ENCODE measurements at places on chromosomes 5 and 9.
A peak's percentile ranks its signal among the peaks of the same experiment; 100 is the strongest.

DNA sequence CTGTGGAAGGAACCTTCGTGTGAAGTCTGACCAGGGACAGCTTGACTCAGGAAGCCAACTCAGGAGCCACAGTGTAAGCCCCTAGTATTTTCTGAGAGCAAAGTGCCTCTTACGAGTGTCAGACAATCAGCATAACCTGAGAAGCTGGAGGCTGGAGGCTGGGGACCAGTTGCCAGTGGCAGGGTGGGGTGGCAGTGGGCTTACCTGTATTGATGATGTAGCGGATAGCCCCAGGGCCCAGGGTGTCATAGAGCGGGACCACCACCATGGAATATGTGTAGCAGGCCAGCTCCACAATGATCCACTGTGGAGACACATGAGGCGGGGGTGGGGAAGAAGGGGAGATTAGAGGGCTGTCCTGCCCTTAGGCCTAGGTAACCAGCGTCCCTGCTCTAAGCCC is 22.9 kb downstream of the ACSL6 start:
- DNase-seq: no peak

DNA sequence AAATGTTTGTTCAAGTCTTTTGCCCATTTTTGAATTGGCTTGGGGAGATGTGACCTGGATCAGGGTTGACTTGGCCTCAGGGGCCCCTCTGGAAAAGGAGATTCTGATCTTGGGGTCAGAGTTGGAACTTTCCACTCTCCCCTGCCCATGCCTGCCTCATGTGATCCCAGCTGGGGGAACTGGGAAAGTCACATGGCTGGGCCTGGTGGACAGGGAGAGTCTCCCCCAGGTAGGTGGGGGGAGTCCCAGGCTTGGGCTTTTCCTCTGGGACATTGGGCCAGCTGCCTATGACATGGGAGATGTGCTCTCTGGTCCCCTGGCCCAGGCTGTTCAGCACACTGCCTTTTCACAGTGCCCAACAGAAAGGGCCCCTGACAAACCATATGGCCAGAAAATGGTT is 60.7 kb downstream of the NDST1 start:
- no peak for DNase-seq

DNA sequence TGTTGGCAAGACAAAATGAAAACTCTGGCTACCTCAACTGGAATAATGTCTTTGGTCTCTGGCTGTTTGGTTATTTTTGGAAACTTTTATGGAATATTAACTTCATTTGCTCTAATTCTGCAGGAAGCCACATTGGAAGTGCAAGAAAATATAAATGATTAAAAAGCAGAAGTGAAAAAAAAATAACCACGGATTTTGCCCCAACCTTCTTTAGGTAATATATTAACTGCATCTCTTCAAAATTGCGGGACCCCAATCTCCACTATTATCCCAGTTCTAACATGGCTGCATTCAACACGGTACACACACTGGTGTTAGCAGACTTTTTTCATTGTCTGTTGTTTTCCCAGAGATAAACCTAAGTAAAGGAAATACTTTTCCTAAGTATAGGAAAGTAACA is 23.0 kb downstream of the GLIS3 start:
- DNase-seq: no peak

DNA sequence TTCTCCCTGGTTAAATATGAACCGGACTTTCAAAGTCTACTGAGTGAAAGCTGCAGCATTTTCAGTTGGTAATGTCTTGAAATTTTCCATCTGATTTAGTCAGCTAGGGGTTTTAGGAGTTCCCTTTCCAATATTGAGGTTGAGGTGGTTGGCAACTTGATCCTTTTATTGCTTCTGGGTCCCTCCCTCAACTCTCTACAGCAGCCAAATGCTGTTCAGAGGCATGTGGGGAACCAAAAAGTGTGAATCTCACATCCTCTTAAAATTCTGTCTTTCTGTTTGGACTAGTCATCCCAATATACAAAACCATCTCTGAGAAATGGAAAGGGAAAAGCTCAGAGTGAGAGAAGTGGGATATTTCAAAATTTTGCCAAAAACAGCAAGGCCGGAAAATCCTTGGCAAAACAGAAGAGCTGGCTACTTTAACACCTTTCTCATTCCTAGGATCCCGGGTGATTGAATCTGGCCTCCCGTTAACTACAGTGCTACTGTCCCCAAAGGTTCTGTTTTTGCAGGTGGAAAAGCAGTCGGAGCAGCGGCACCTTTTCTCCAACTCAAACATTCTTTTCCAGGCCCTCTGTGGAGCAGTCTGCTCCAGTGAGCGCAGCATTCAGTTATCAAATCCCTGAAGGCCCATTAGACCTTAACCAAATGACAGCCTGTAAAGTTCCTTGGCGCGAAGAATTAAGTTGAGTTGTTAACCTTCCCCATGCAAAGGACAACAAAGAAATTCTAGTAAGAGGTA is 345.9 kb upstream of the NUDT12 start:
- DNase-seq: no peak

GRCh38 chr9:127084076-127085039 is 38.1 kb downstream of the ANGPTL2 start:
- no peak for DNase-seq

- no peak for DNase-seq
These were observed 84.5 kb upstream of the PUM3 start for GRCh38 chr9:2928411-2928810.

DNA sequence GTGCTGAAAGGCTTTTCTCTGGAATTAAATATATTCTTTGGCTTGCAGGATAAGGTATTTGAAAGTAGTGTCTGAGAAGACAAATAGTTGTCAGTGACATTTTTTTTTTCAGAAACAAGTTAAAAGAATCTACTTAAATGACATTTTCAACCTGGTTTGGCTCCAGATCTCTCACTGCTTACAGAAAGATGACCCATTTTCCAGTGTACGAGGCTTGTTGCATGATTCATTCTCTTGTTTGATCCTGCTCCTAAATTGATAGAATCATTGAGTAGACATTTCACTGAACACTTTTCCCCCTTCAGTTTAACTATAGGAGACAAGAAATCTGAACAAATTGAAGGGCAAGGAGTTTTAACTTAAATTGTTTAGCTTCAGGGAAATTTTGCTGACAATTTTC is 546.1 kb downstream of the ZNF608 start:
- DNase-seq: no peak

DNA sequence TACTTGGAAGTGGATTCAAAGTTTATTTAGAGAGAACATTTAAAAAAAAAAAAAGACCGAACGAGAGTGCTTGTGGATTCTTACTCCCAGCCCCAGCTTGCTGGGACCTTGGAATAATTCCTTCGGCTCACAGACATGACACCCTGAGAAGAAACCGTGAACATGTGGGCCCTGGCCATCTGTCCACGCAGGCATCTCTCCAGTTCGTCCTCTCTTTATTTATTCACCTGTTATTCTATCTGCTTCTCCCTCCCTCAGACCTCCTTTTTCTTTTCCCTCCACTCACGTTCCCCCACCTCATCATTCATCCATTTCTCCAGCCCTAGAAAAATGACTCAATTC is 93.7 kb upstream of the PHYKPL start:
- no peak for DNase-seq

DNA sequence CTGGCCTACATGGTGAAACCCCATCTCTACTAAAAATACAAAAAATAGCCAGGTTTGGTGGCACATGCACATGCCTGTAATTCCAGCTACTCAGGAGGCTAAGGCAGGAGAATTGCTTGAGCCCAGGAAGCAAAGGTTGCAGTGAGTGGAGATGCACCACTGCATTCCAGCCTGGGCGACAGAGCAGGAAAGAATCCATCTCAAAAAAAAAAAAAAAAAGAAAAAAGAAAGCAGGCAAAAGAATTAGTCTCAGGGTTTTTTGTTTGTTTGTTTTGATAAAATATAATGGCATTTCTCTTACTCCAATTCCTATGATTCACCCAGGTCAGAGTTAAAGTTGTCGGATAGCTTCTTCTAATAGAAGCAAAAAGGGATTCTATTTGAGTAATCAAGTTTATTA is 67.0 kb upstream of the ATG10 start:
- no peak for DNase-seq

- peak; percentile 73 for DNase-seq
These were observed 1.7 kb downstream of the CBY3 start for GRCh38 chr5:179679014-179679674.

DNA sequence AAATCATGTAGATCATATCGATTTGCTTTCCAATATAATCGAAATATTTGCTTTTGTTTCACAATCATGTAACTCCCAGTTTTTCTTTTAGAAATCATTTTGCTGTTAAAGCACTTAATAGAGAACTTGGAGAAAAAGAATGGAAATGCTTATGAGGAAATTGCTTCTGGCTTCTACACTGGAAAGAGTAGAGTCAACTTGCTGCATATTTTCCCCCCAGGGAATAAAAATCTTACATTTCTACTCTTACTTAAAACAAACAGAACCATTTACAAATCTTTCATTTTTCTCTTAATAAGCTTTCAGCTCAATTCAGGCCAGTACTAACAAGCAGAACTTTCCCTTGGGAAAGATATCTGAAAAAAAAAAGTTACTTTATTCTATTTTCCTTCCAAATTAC is 312.0 kb downstream of the CHSY3 start:
- no peak for DNase-seq

DNA sequence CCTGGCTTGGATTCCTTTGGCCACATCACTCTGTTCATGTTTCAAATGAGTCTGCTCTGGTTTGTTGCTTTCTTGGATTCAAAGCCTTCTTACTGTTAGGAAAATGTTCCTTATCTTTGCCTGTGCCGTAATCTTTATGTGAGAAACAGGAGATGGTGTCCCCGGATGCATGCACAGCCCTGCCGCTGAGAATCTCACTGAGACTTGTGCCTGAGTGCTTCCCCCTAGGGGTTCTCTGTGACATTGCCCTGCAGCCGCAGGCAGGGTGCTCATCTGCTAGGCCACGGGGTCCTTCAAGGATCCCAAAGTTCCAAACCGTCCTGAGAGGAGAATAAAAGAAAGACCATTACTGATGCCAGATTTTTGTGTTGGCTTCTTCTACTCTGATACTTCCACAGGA is 81.4 kb upstream of the ANKRD55 start:
- DNase-seq: no peak

DNA sequence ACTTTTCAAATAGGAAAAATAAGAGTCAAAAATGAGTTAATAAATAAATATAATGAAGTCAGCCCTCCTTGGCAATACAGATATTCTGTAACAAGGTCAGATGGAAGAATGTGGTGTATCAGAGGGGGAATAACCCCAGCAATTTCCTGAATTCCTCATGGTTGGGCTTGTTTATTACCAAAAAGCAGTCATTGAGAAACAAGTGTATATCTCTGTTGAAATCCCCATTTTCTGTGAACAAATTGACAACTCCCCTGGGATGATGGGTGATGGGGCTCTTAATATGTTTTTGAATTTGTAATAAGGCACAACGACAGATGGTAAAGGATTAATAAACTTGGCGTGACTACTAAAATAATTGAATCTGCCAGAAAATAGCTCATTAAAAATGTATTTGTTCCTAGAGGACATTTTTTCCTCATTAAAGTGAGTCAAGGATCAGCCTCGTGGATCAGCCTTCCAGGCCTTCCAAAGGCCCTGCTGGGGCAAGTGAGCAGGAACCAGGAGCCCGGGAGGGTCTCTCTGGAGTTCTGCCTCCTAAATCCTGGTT is 34.2 kb downstream of the THBS4 start:
- no peak for DNase-seq

DNA sequence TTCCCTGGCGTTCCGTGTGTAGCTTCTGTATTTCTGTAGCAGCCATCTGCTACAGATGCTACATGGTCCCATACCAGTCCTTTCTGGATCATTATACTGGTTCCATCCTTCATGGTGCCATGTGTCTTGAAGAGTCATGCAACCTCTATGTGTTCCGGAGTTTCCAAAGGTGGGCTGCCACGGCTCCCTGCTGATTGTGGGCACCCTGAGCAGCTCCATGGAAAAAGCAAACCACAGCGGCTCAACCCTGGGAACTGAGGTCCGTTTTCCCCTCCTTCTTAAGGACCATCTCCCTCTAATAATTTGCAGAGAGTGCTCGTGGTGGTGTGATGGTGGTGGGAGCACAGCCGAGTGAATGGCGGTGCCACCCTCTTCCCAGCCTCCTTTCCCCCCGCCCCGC is 600.4 kb downstream of the CCDC171 start:
- DNase-seq: no peak

DNA sequence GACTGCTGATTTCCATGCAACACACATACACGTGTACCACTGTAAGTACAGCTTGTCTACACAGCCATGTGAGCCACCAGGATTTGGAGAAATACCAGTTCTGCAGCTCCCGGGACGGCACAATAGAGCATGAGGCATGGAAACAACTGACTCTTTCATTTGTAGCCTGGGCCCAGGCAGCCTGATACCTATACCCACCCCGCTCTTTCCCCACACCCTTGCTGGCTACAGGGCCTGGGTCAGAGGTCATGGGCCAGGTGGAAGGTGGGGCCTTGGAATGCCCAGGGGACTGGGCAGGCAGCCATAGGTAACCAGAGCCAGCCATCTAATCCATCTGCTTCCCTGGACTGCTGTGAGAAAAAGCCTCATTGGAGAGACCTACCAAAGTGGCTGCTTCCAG is 39.0 kb upstream of the ZSWIM6 start:
- DNase-seq: no peak

DNA sequence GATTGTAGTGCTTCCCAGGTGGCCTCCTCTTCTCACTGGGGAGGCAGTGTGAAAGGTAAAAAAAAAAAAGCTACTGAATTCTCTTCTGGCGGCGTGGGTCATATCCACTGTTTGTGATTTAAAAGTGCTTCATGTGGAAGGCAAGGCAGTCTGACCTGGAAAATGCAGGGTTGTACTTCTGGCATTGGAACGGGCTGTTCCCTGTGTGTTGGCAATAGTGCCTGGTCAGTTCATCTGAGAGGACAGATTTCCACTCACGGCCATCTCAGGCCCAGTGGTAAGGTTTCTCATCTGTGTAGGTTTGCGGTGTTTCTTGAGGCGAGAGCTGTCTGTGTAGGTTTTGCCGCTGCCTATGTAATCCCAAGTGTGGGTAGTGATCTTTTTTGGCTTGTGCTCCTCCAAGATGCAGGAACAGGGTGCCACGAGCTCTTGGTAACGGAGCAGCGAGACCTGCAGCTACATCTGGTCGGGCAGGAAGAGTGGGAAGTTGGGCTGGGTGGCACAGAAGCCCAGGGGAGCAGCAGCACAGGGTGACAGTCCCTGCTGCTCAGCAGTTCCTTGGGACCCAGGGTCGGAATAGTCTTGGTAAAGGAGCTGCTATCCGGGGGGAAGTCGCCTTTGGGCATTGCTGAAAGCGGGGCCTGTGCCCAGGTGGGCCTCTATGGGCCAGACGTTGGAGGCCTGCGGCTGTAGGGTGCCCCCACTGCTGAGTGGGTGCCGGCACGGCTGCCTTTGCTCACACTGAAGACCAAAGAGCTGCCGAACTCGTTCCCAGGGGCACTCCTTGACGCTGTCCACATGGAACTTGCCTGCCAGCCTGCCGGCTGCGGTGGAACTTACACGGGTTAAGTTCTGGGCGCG is 11.2 kb downstream of the RCL1 start:
- no peak for DNase-seq

Measured in activated T-cell treated with anti-CD3 and anti-CD28 coated beads, Interleukin-2, amount 50 U/mL, for 1 hour (primary cell).